ENCODE measurements at places on chromosomes 2 and 18. TPM values are rescaled to one million over a fixed set of nuclear protein-coding genes. Genes with fewer than 3 reads are reported as not detected.

- peak overlapping the region; percentile 23 for H3K27ac ChIP-seq
- peaks cover 20% of the 10 kb centered on the region for H3K4me1 ChIP-seq
- no peak overlapping the region for H3K4me3 ChIP-seq
- H3K36me3 ChIP-seq = peaks cover 62% of the 10 kb centered on the region
- DNase-seq = no peak
These were observed 91.6 kb downstream of the ITGB1BP1 start for GRCh38 chr2:9331704-9332103.

Gene PLB1
- 0.91 TPM for total RNA-seq

Gene FIGN
- 9.0 TPM for total RNA-seq

DNA sequence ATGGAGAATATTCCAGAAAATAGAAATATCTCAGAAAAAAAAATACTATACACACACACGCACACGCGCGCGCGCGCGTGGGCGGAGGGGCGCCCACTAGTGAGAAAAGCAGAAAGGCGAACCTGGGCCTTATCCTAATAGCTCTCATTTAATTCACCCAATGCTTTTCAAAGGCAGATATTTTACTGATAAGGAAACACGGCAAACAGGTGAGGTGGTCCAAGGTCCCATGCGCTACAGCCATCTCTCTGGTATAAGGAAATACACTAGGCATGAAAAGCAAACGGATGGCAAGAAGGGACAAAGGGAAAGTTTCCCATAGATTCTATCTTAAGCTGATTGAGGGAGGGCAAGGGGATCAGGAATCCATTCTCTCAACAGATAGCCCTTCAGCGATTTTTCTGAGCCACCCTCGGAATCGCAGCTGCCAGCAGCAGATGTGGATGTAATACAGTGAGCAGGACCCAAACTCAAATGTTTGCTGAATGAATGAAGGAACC, 136.7 kb downstream of the TMEM247 start:
- peak overlapping the region; percentile 89 for H3K27ac ChIP-seq
- DNase-seq = peak; percentile 30
- peak overlapping the region; percentile 95 for H3K4me3 ChIP-seq
- peaks cover 22% of the 10 kb centered on the region for H3K36me3 ChIP-seq
- no peaks in the 10 kb centered on the region for H3K27me3 ChIP-seq

DNA sequence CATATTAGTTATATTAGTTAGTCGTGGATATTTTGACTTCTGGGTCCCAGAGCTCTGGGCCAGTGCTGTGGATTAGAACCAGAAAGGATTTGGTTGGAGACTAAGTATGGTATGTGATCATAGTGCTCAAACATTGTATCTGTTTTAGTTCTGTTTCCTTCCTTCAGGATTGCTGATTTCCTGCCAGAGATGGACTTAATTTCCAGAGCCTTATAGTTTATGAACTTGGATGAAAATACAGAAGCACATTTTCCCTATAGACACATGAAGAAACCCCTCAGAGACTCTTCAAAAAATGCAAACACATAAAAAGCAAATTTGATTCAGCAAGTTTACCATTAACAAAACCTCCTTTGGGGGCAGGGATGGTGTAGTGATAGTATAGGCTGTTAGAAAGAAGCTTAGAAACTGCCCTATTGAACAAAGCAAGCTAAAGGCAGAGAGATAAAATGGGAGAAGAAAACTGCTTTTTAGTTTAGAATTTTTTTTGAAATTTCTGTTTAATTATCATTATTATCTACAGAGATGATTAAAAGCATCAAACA, 88.7 kb upstream of the EFEMP1 start:
- H3K36me3 ChIP-seq = no peaks in the 10 kb centered on the region
- no peak overlapping the region for H3K4me3 ChIP-seq
- no peak for DNase-seq
- H3K27me3 ChIP-seq = no peaks in the 10 kb centered on the region

Gene ERMN
- not detected for total RNA-seq

DNA sequence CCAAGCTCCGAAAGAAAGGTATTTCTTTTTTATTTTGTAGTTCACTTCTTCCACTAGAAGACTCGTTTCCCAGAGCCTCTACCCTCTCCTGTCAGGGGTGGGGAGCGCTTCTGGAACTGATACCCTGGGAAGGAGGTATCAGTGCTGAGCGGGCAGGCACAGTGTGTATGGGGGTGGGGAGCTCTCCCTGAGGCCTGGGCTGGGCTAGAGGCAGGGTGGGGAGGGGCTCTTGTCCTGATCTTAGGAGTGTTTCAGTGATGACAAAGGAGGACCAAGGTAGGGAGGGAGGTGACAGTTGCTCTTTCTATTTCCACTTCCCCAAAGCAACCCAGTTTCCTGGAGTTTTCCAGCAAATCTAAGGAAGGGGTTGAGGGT, 65.4 kb downstream of the ARHGAP25 start:
- no peak overlapping the region for H3K27ac ChIP-seq
- no peak overlapping the region for H3K4me3 ChIP-seq
- H3K4me1 ChIP-seq = peaks cover 36% of the 10 kb centered on the region
- no peaks in the 10 kb centered on the region for H3K36me3 ChIP-seq

- H3K36me3 ChIP-seq = no peaks in the 10 kb centered on the region
- no peak overlapping the region for H3K4me3 ChIP-seq
- H3K4me1 ChIP-seq = peaks cover 12% of the 10 kb centered on the region
- H3K27me3 ChIP-seq = no peaks in the 10 kb centered on the region
- no peak overlapping the region for H3K27ac ChIP-seq
These were observed 67.5 kb downstream of the PLCL1 start for GRCh38 chr2:197871780-197872456.

DNA sequence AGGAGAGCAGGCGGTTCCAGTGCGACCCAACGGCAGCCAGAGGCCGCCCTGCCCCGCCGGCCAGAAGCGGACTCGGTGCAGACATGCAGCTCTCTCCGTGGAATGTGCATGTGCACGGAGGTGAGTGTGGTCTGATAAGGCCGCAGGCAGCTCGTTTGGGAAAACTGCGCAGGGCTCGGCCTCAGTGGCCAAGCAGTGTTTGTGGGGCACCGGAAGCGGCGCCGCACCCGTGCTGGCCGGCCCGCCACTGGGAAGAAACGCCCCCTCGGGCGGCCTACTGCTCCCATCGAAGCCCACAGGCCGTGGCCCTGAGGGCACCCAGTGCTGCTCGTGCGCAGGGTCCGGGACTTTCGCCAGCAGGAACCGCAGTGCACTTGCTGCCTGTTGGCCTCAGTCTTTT, 25.2 kb downstream of the PRELID3A start:
- H3K36me3 ChIP-seq = peaks cover 20% of the 10 kb centered on the region
- no peaks in the 10 kb centered on the region for H3K27me3 ChIP-seq
- no peak overlapping the region for H3K4me3 ChIP-seq

- no peaks in the 10 kb centered on the region for H3K27me3 ChIP-seq
- H3K36me3 ChIP-seq = no peaks in the 10 kb centered on the region
- H3K27ac ChIP-seq = peak overlapping the region; percentile 27
- H3K4me1 ChIP-seq = peaks cover 13% of the 10 kb centered on the region
- H3K4me3 ChIP-seq = no peak overlapping the region
- no peak for DNase-seq
These were observed 13.7 kb upstream of the ZNF532 start for GRCh38 chr18:58850786-58851469.

GRCh38 chr2:9655441-9656269, 24.9 kb upstream of the YWHAQ start:
- no peak overlapping the region for H3K4me3 ChIP-seq
- H3K27ac ChIP-seq = peak overlapping the region; percentile 25
- peaks cover 13% of the 10 kb centered on the region for H3K27me3 ChIP-seq
- DNase-seq = peak; percentile 70

DNA sequence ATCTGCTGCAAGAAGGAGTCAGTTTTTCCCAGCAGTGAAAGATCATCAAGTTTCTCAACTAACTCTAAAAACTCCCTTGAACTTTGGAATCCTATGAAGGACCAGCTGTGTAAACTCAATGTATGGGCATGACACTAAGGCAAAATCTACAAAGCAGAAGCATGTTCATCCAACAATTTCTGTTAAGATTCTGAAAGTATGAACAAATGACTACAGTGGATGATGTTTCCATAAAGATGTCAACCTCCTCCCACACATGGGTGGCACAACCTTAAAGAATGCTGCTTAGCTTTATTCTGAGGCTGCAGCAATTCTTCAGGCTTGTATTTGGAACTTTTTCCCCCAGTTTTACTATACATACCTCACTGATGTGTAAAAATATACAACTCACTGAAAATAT, 47.2 kb downstream of the WDR33 start:
- H3K4me1 ChIP-seq = no peaks in the 10 kb centered on the region
- H3K27ac ChIP-seq = no peak overlapping the region
- H3K4me3 ChIP-seq = no peak overlapping the region
- no peak for DNase-seq
- no peaks in the 10 kb centered on the region for H3K27me3 ChIP-seq

DNA sequence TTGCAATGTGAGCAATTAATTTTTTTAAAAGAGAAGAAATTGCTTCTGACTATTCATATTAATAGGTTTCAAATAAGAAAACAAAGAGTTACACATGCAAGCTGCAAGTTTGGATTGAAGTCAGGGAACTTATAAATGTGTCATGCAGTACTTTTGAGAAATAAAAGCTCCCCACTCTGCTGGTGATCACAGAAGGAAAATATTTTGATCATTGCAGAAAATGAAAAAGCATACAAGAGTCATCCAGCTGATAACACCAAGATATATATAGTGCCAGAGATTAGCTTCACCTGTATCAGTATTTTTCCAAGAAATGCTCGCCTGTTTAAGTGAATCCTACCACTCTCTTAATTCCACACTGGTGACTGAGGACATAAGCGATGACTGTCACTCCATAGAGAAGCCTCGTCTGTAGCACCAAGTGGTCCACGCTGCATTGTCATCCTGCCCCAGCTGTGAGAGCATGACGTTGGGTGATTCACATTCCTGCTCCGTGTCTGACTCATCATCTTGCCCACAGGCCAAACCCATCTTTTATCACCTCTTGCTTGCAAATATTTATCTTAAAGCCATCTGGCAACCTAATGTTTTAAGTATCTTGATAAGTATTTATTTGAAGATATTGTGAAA, 178.0 kb downstream of the ASXL3 start:
- H3K27me3 ChIP-seq = no peaks in the 10 kb centered on the region
- H3K4me1 ChIP-seq = no peaks in the 10 kb centered on the region
- DNase-seq = peak; percentile 57
- no peaks in the 10 kb centered on the region for H3K36me3 ChIP-seq

Gene MGAT5
- 32.3 TPM for total RNA-seq

DNA sequence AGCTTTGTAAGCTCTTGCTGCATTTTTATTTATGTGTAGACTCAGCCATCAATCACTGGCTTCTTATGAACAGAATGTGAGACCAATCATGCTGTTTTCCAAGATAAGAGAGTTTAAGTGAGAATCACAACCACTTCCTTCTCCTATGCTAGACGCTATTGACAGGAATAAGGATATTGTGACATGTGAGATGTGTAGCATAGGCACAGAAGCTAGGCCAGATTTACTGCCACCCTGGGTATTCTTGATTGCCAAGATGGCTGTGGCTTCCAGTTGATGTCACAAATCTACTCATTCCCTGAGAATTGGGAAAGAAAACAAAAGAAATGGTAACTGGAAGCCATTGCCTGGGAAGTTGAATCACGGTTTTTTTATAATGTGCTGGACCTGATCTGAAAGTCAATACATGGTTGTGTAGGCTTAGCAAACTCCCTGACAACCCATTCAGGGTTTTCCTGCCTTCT, 49.9 kb downstream of the RAB27B start:
- DNase-seq = no peak
- H3K27ac ChIP-seq = no peak overlapping the region
- peaks cover 35% of the 10 kb centered on the region for H3K36me3 ChIP-seq
- peaks cover 11% of the 10 kb centered on the region for H3K4me1 ChIP-seq
